Stimulated activated naive CD8-positive, alpha-beta T cell treated with anti-CD3 and anti-CD28 coated beads, Interleukin-15, amount 100 ng/mL, for 72 hours (primary cell): ENCODE measurements at places on chromosomes 5 and 9.

DNA sequence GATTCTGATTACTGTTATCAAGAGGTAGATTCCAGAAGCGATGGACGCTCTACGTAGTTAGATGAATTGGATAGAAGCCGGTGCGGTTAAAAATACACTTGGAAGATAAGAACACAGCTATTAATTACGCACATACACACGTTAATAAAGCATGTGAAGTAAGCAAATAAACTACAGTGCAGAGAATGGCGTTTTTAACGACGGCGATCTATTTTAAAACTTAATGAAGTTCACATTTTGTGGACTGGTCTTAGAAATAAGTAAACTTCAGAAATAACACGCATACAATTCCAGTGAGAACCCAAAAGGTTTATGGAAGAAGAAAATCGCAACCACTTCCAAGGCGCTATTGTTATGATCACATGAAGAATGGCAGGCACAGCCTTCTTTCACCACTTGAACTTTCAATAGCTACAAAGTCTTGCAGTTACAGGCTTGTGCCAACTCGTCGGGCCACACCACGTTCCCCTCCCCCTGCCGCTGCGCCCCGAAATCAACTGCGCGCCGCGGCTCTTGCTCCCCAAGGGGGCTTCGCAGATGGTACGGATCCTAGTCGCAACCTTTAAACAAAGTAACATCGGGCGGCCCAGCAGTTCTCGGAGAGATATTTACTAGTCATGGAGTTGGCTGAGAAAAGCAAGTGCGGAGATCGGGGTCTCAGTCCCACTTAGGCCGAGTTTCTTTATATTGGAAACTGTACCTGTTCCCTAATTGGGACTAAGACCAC lies 866 bp upstream of the SEMA6A start:
- DNase-seq, result peak; percentile 12

DNA sequence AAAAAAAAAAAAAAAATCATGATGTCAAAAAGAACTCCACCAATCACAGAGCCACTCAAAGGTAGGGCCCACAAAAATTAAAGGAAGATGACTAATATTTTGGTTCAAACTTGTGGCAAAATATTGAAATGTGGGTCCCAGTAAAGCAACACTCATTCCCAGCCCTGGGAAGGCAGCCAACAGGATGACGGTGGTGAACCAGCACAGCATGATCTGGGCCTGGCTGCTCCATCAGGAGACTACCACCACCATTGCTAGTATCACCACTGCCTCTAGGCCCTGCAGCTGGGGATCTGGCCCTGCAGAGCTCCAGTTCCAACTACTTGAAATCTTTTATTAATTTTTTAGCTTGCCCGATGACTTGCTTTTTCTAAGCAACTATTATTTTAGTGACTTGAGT lies 206.8 kb upstream of the ITGA1 start:
- no peak for DNase-seq

DNA sequence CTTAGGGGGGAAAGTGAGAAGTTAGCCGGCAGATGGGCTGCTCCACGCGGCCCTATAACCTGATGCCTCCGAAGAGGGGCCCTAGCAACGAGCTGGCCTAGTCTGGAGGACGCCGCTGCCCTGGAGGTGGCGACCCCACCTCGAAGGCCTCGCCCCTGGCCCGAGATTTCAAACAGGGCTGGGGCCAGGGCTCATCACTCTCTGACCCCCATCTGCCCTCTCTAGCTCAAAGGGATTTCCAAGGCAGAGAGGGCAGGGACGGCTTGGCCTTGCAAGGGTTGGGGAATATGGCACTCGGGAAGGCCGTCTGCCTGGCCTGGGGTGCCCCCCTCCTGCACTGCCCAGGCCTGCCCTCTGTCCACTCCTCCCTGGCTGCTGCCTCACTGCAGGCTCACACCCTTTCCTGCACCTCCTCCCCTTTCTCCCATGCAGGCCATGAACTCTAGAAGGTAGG lies 25.5 kb upstream of the TIFAB start:
- no peak for DNase-seq

GRCh38 chr9:133686642-133687575 lies 50.7 kb downstream of the DBH start:
- DNase-seq, result no peak

GRCh38 chr5:102622262-102622661 lies 123.5 kb upstream of the SLCO6A1 start:
- no peak for DNase-seq

GRCh38 chr5:139415221-139415861 lies 11.5 kb upstream of the SPATA24 start:
- DNase-seq, result no peak

DNA sequence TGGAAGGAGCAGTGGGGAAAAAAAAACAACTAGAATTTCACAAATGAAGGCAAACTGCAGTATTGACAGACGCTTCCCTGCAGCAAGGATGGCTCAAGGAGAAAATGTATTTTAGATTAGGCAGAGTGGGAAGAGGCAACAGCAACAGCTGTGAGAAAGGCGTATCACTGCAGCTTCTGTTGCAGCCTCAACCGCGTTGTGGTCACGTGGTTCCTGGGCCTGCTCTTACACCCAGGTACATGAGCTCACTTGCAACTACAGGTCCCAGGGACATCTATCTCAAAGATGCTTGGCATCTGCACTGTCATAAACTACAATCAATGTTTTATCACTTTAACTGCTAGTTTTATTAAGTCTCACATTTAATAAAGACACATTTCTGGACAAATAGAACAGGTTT lies 36.0 kb upstream of the GOLM1 start:
- DNase-seq, result no peak

GRCh38 chr9:98108531-98109031 lies 10.4 kb downstream of the TRIM14 start:
- DNase-seq, result peak; percentile 41

GRCh38 chr5:19862711-19863110 lies 125.3 kb downstream of the CDH18 start:
- no peak for DNase-seq

DNA sequence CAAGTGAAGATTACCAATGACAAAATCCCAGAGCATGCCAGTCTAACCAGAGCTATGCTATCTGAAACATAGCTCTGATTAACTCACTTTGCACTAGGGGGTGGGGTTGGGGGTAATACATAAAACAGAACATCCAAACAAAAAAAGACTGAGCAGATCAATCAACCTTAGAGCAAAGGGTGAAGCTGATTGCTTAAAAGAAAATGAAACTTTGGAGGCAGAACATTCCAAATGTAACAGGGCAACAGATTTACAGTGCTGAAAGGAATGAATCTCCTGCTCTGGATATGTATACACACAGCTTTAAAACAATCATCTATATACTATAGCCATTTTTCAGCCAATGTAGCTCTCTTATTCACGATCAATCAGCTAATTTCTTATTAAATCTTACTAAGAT lies 4.9 kb downstream of the IL6ST start:
- DNase-seq, result no peak

- DNase-seq, result no peak
Observed at GRCh38 chr5:96412868-96413449, 20.1 kb downstream of the PCSK1 start.

GRCh38 chr9:1747417-1747967 lies 267.7 kb upstream of the SMARCA2 start:
- DNase-seq, result no peak

- DNase-seq, result no peak
Observed at GRCh38 chr9:127854184-127854806, at the start of gene ENG. Gene ENG, minus strand, starts transcription at chr9:127854658. Its CDS starts 303 bp downstream, at chr9:127854355.

DNA sequence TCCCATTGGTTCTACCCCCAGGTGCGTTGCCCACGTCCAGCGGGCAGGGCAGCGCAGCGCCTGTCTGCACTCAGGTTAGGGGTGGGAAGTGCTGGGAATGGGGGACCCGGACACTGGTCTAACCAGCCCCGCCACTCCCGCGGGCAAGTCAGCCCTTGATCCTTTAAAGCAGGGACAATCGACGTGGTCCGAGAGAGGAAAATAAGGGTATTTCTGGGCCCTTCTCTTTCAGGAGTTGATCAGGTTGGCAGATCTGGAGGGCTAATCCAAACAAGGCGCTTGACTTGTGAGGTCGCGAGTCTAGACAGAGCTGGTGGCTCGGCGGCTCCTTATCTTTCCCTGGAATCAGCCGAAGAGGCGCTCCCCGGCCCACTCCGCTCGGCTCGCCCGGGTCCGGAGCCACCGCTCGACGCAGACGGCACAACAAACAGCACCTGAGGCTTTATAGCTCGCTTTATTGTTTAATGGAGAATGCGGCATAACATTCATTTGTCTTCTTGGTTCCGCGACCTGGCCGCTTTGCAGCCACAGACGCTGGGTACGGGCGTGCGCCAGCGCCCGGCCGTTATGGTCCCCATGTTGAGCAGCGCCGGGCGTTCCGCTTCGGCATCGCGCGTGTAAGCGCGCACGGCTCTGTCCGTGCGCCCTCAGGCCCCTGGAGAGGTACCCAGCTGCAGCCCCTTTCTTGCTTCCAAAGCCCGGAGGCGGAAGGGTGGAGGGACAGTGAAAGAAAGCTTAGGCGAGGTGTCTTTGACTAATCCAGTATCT lies 15.8 kb downstream of the ISL1 start:
- no peak for DNase-seq

DNA sequence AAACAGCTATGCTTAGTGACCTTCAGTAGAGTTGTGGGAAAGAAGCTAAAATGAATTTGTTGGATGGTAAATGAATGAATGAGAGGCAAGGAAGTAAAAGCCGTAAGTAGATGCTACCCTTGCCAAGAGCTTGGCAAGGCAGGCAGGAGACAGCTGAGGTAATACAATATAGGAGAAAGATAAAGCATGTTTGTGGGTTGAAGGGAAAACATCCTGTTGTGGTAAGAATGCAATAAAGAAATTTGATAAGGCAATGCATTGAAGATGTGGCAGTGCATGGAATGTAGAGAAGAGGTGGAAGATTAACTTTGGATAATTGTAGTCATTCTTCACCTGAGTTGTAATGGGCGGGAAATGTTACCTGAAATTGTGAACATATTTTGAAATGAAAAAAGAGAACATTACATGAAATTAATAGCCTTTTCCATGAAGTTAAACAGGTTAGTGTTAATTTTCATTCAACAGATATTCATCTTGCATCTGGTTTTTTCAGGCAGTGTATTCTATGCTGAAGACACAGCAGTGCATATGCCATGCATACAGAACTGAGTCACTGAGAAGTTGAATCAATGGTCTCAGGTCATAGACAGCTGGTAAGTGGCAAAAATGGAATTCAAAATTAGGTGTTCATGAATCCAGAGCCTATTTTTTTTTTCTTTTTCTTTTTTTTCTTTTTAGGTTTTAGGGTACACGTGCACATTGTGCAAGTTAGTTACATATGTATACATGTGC lies 43.4 kb upstream of the SPINK5 start:
- DNase-seq, result no peak

GRCh38 chr9:100505564-100506159 lies 32.7 kb downstream of the TMEFF1 start:
- peak; percentile 61 for DNase-seq

- no peak for DNase-seq
Observed at GRCh38 chr5:170182491-170182890, 50.3 kb upstream of the C5orf58 start.

DNA sequence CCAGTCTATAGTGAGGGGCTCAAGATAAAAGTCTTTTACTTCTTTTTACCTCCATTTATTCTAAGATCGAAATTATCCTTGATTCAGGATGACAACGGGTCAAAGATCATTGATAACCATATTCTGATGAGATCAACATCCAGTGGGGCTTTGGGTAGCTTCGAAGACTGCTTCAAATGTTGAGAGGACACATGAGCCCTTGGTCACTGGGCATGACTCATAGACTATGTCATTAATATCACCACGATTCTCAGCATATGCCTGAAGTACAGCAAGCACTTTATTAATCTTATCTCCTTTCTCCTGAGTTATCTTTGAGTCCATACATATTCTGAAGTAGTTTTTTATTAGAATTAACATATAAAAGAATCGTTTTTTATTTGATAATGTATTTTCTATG lies 117.1 kb upstream of the DAB2 start:
- no peak for DNase-seq

DNA sequence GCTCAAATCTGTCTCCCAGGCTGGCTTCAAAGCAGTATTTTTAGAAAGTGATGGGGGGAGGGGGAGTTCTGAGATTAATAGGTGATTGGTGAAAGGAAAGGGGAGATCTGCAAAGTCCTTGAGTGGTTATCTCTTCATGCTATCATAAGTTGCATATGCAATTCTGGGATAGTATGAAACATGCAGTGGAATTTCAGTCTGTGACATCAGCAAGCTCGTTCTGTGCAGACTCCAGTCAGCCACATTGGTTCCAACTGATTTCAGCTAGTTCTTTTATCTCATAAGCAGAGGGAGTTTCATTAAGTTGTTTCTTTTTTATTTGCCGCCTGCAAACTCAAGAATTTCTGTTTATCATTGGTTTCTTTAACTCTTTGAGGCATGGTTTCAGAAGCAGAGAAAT lies 180.5 kb upstream of the SH3GL2 start:
- DNase-seq, result no peak

- DNase-seq, result no peak
Observed at GRCh38 chr9:109913461-109913810, 133.4 kb downstream of the PALM2AKAP2 start.

- DNase-seq, result no peak
Observed at GRCh38 chr9:126297661-126298060, 29.0 kb upstream of the MVB12B start.

DNA sequence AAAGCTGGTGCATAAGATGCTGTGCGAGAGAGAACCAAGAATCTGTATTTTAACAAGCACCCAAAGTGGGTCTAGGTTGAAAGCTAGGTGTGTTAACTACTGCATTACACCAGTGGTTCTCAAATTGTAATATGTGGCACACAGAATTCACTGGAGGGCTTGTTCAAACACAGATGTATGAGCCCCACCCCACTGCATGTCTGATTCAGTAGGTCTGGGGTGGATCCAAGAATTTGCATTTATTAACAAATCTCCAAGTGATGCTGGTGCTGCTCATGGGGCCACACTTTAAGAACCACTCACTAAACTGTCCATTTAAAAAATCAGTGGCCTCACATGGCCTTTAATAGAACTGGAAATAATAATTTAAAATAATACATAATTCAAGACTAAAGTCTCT lies 40.4 kb downstream of the LPAR1 start:
- no peak for DNase-seq

DNA sequence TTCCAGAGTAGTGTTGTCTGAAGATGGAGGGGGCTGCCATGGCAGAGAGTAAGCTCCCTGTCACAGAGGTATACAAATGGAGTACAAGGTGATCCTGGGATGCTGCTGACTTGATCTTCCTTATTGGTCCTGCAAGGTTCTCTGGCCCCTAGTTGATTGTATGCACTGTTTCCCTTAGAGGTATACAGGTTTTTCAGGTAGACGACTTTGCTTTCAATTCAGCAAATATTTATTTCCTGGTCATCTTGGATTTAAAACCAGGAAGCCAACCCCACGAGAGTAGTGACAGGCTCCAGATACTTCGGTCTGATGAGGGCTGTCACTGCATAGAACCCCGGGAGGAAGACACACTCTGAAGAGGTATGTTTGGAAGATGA lies 16.5 kb upstream of the TRIM14 start:
- DNase-seq, result no peak

- no peak for DNase-seq
Observed at GRCh38 chr9:81613002-81613812, 76.1 kb downstream of the TLE1 start.
